Naive B cell (primary cell): ENCODE measurements at places on chromosomes 6 and 20. TPM values are rescaled to one million over a fixed set of nuclear protein-coding genes. Genes with fewer than 3 reads are reported as not detected.

DNA sequence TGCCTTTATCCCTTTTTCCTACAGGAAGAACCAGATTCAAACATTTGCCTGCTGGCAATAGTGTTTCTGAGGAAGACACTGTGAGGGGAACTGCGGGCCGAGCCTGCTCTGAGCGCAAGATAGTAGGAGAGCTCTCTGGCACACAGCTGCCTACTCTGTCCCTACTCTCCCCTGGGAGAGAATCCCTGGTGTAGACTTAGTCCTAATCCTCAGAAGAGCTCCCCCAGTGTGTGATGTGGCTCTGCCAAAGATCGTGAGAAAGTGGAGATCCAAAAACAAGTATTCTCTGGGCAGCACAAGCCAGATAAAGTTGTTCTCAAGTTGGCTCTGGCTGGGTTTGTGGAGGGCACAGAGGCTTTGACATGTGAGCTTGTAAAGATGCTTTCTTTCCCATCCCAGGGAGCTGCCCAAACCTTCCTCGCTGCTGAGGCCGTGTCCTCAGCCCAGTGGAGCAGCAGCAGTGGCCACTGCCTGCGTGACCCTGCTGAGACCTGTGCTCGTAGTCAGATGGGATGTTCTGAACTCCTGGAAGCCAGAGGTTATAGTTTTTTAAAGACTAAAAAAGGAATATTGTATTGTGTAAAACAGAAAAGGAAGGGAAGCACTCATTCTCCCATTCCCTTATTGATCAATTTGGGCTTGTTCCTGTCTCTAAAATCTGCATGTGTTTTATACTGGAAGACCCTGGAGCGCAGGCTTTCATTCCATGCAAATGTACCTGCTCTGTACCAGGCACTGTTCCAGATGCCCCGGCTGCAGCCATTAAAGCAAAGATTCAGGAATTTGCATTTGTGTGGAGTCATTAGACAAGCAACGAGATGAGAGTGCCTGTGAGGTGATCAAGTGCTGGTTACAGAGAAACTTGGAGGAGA is 30.7 kb downstream of the PNLDC1 start:
- no peak for DNase-seq

GRCh38 chr6:37222125-37222967 is 35.2 kb upstream of the TBC1D22B start:
- peak; percentile 55 for DNase-seq

DNA sequence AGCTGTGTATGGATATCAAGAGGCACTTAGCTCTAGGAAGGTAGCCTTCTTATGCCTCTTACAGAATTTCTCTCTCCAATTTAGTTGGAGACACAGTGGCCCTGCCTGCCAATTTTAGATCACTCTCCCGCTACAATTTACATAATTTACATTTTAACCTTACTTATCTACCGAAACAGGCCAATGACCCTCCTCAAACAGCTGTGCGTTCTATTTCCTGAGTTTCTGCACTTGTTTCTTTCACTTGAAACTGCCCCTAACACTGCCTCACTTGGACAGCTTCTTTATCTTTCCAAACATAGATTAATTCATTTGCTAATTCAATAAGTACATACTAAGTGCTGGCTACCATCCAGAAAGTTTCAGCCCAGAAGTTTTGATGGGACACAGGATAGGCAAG is 52.9 kb upstream of the HDDC2 start:
- no peak for DNase-seq

The ZNF391 gene
- polyA plus RNA-seq: 1.6 TPM

The MOXD1 gene
- 9.0 TPM for polyA plus RNA-seq

GRCh38 chr6:130980310-130981032 is 82.6 kb downstream of the EPB41L2 start:
- DNase-seq: no peak

- no peak for DNase-seq
These were observed 130.3 kb downstream of the GRM4 start for GRCh38 chr6:34015586-34015985.

GRCh38 chr6:146429831-146430230 is 113.8 kb upstream of the RAB32 start:
- no peak for DNase-seq

The BPI gene
- not detected for polyA plus RNA-seq

DNA sequence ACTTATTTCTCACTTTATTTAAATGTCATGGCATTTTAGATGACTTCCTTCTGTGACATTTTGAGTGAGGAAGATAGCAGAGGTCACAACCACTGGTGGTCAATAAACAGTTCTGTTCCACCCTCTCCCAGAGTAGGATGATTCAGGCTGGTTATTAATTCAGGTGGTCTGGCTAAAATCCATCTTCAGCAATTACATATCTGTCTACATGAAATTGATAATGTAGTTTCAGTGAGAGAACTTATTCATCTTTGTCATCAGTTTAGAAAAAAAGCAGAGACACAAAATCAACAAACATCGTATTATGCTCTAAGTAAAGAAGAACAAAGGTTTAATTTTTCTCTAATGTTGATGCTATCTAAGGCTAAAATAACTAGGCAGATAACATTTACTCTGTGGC is 525.5 kb downstream of the TENT5A start:
- no peak for DNase-seq

GRCh38 chr6:108750801-108751200 is 97.4 kb upstream of the ARMC2 start:
- DNase-seq: no peak

- no peak for DNase-seq
These were observed 150.4 kb upstream of the HMGN3 start for GRCh38 chr6:79384845-79385244.

DNA sequence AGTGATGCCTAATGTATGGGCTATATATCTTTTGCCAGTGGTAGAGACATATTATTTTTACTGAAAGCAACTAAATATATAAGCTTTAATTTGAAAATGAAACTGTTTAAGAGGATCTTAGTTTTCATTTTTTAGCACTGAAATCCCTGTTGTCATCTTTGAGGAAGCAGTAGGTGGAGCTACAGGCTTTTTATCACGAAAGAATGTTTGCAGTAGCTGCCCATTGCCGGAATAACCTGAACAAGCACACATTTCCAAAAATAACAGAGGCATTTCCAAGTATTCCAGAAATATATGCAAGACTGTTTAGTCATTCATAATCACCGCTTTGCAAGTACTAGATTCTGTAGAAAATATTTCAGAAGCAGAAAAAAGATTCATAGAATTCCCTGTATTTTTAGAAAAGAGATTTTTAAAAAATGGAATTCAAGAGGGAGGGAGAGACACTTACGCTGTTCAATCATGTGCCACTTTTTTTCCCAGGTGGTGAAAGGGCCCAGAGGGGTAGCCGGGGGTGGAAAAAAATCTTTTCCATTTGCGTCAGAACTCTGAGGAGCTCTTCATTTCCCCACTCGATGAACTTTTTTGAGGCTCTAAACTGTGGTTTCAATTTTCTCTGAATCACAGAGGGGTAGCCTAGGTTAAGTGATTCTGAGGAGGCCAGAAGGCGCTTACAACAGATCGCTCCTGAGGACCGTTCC is 142.5 kb upstream of the FERMT1 start:
- no peak for DNase-seq

The SLC35D3 gene
- polyA plus RNA-seq: not detected

GRCh38 chr6:26327450-26328264 is 37.3 kb upstream of the BTN3A2 start:
- DNase-seq: no peak

The ULBP1 gene
- not detected for polyA plus RNA-seq

DNA sequence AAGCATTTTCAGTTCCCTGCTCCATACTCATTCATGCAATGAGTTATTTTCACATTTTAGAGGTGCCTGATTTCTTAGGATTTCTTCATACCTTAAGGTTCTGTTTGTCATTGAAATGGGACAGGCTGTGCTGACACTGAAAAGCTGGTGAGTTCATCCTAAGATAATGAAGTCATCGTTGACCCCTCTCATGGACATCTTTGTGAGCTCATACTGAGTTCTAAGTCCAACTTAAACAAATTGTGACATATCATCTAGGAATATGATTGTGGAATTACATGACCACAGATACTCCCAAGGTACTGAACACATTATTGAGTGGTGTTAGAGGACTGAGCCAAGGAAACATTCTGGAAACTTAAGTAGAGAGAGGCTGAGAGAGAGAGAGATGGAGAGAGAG is 224.8 kb upstream of the JAG1 start:
- DNase-seq: no peak

The PKIB gene
- polyA plus RNA-seq: not detected

The FAM217A gene
- polyA plus RNA-seq: not detected

GRCh38 chr6:1403851-1404712 is 14.7 kb downstream of the FOXF2 start:
- no peak for DNase-seq

The PERP gene
- 0.13 TPM for polyA plus RNA-seq

The RAET1L gene
- not detected for polyA plus RNA-seq

GRCh38 chr6:131747821-131748353 is 37.1 kb upstream of the CTAGE9 start:
- DNase-seq: no peak

- DNase-seq: no peak
These were observed 1.7 kb downstream of the TULP1 start for GRCh38 chr6:35510916-35511561.

DNA sequence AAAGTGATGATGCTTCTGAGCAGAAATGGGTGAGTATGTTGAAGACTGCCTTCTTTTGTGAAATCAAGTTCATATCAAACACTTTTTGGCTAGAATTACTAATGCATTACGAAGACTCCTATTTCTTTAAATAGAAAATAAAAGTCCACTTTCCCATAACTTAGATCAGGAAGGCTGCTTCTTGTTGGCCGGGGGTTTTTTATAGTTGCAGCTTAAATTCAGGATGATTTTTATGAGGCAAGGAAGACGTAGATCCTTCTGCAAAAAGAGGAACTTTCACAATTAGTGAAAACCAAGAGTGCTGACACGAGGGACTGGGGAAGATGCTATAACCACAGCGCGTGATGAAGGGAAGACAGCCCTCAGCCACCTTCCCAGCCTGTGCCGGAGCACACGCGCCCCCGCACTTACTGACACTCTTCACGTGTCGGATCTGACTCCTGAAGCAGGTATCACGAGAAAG is 206.1 kb upstream of the PRDM1 start:
- peak; percentile 68 for DNase-seq

GRCh38 chr6:151630991-151631655 is 137.3 kb downstream of the CCDC170 start:
- no peak for DNase-seq

GRCh38 chr6:21808045-21808470 is 214.5 kb downstream of the SOX4 start:
- DNase-seq: no peak

The VNN1 gene
- 0.17 TPM for polyA plus RNA-seq

DNA sequence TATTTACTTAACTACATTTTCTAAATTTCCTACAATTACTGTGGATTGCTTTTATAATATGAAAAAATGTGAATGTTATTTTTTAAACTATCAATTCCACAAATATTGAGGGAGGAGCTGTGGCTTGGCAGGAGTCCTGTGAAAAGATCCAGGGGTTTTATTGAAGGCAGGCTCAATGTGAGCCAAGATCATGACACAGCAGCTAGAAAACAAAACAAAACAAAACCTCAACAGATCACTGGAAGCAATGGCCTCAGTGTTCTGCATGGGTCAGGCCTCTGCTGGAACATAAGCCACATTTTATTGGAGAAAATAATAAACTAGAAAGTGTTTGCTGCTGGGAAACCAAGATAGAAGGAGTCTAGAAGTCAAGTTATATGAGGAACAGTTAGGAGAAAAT is 19.4 kb upstream of the RCAN2 start:
- no peak for DNase-seq

The SNAP25 gene
- polyA plus RNA-seq: not detected

GRCh38 chr6:156807795-156808194 is 30.6 kb downstream of the ARID1B start:
- DNase-seq: no peak

The C6orf141 gene
- polyA plus RNA-seq: not detected

The HCRTR2 gene
- not detected for polyA plus RNA-seq

DNA sequence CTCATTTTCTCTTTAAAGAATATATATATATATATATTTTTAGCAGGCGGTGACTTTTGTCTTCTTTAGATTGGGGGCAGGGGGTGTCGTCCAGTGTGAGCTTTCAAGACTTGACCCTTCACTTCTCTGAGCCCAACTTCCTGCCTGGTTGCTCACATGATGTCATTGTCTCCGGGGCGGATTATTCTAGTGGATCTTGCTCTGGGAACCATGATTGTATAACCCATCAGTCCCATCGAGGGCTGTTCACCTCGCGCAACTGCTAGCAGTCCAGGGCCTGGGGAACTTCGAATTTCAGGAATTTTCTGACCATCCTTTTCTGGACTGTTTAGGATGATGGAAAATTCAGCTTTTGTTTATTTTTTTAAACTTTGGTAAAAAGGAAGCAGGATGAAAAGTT is 1.0 kb downstream of the IGF2R start:
- DNase-seq: no peak

The LGSN gene
- not detected for polyA plus RNA-seq
